Endodermal cell (in vitro differentiated cells): ENCODE measurements at places on chromosomes 5 and 9. TPM values are rescaled to one million over a fixed set of nuclear protein-coding genes. Genes with fewer than 3 reads are reported as not detected.

- H3K27me3 ChIP-seq = peaks cover 66% of the 10 kb centered on the region
- no peak overlapping the region for H3K27ac ChIP-seq
- no peak for DNase-seq
- peak overlapping the region; percentile 78 for H3K4me3 ChIP-seq
- H3K36me3 ChIP-seq = no peaks in the 10 kb centered on the region
Observed at GRCh38 chr5:77971776-77972468, 195.8 kb upstream of the TBCA start.

- H3K36me3 ChIP-seq = no peaks in the 10 kb centered on the region
- H3K4me1 ChIP-seq = no peaks in the 10 kb centered on the region
- H3K27me3 ChIP-seq = peaks cover 8% of the 10 kb centered on the region
- no peak overlapping the region for H3K27ac ChIP-seq
Observed at GRCh38 chr9:127572961-127573721, 38.9 kb upstream of the STXBP1 start.

DNA sequence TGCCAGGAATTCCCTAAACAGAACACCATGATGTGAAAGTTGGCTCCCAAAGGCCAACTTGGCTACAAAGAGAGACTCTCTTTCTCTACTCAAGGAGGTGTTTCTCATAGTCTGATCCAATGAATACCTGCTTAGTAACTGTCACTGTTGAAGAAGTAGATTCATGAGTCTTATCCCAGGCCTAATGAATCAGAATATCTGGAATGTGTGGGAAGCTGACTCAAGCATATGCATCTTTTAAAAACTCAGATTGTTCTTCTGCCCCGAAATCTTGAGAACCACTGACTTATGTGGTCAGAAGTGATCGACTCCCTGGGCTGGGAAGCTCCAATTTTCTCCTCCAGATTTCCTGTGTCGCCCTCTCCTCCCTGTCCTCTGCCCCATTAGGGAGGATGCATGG is 345.6 kb downstream of the PLK2 start:
- H3K27me3 ChIP-seq = no peaks in the 10 kb centered on the region
- no peaks in the 10 kb centered on the region for H3K36me3 ChIP-seq
- no peak overlapping the region for H3K4me3 ChIP-seq

The SV2C gene
- total RNA-seq = not detected in 2 replicates

The GAS1 gene
- total RNA-seq = 5.1 to 6.7 TPM (median 6.3 TPM) in 3 replicates

The GKAP1 gene
- total RNA-seq = 13.5 to 16.5 TPM (median 14.2 TPM) in 3 replicates

The PCDHB2 gene
- total RNA-seq = 27.6 and 28.4 TPM in 2 replicates

The HRH2 gene
- 3.3 and 3.4 TPM in 2 replicates for total RNA-seq

DNA sequence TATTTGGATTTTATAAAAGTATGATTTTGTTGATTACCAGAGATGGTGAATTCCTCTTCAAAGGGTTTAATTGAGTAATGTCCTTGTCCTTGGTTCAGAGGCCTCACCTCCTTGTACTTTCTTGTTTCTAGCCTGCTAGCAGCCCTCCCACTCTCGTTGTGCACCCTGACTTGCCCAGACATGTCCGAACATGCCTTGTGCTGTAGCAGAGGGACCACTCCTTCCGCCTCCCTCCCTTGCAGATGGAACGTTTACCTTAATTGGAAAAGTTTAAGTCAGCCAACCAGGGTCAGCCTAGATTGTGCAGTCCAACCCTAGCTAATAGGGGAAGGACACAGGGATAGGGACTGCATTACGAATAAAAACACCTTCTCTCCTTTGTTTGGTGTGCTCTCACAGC is 406.9 kb upstream of the NMUR2 start:
- no peak overlapping the region for H3K4me3 ChIP-seq
- no peak overlapping the region for H3K27ac ChIP-seq
- peak; percentile 62 for DNase-seq
- H3K4me1 ChIP-seq = no peaks in the 10 kb centered on the region
- H3K27me3 ChIP-seq = no peaks in the 10 kb centered on the region

The DIMT1 gene
- total RNA-seq = 16.9 to 25.6 TPM (median 22.3 TPM) in 3 replicates
